ENCODE measurements at places on chromosomes 5 and 9. TPM values are rescaled to one million over a fixed set of nuclear protein-coding genes. Genes with fewer than 3 reads are reported as not detected.
A peak's percentile ranks its signal among the peaks of the same experiment; 100 is the strongest.

The SLC6A3 gene
- total RNA-seq, result not detected

DNA sequence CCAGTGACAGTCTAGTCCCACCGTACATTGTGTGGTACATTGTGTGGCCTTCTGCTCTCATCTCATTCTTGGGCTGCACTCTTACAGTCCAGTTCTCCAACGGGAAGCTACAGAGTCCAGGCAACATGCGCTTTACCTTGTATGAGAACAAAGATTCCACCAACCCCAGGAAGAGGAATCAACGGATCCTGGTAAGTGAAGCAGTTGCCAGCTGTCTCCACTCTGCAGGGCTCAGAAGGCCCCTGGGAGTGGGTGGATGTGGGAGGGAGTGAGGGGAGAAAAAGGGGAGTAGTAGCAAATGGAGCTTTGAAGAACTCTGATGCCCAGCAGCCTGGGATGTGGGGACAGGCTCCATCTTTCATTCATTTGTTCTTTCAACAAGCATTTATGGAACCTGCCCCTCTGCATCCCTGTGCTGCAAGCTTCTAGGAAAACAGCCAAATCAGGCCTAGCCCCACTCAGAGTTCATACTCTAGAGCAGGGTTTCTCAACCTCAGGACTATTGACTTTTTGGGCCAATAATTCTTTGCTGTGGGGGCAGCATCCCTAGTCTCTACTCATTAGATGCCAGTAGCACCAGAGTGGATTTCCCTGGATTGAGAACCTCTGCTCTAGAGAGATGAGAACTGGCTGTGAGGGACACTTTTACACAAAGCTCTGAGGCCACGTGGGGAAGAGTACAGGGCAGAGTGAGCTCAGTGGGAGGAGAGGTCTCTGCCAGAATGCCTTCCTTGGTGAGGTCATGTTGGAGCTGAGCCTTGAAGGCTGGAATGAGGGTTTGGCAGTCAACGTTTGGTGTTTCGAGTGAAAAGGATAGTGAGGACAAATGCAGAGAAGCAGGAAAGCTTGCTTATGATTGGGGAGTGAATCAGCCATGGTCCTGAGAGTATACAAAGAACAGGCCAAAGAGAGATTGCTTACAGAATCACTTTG, 1.1 kb downstream of the POLR1E start:
- peak; percentile 65 for DNase-seq

- peak; percentile 77 for DNase-seq
Measured at GRCh38 chr5:98248949-98249348, 524.5 kb upstream of the RGMB start.

The SLC25A2 gene
- not detected for total RNA-seq

GRCh38 chr5:10634562-10634961, 70.7 kb downstream of the ANKRD33B start:
- DNase-seq, result no peak

The FST gene
- 4.7 TPM for total RNA-seq

The GFPT2 gene
- total RNA-seq, result 189 TPM
